BE2C (cell line): ENCODE measurements at places on chromosomes 7 and 10.

DNA sequence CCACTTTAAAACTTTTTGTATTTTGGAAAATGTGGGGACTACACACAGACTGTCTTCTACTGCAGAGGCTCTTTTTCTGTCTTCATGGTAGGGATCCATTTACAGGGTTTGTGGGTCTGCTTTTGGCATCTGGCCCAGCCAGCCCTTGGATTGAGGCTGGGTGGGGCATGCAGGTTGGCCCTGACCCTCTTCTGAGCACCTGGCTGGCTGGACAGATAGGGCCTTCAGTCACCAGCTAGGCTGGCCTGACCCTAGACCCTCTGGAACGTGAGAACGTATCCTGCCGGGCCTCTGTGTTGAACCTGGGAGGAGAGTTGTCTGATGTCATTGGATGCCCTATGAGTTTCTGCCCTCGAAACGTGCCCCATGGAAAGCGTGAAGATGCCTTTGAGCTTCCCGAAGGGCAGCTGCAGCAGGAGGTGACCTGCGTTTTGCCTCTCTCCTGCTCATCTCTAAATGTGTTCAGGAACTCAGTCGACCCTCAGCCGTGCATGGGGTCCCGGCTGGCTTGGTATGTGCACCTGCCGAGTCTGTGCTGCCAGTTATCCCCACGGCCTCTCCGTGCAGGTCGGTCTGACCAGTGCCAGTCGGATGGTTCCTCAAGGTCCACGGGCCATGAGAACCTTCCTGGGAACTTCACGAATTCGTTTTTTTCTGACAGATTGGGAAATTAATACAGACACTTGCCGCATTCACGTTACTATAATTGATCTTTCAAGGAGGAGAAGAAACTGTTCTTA is 74.9 kb downstream of the MGMT start:
- DNase-seq: no peak

DNA sequence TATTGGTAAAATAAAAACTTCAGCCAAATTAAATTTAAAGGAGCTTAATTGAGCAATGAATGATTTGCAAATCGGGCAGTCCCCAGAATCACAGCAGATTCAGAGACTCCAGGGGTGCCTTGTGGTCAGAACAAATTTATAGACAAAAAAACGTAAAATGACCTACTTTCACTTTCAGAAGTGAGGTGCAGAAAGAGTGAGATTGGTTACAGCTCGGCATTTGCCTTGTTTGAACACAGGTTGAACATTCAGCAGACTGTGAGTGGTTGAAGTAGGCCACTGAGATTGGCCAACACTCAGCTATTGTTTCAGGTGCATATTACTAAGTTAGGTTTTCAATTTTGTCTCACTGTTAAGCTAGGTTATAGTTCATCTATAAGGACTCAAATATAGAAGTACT is 153.4 kb downstream of the BICC1 start:
- no peak for DNase-seq

DNA sequence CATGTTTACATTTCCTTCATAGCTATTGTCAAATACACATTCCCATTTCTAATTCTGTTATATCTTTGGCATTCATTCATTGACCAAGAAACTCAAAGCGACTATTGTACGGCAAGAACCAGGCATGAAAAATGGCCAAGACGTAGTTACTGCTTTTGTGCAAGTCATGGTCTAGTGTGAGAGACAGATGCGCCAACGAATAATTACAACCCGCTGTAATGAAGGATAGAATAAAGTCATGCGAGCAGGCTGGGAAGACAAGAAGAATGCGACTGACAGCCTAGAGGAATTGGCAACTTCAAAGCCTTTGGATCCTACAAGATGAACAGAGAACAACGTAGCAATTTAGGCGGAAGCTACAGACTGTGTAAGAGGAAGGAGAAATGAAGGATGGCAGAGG is 221.2 kb downstream of the CALN1 start:
- no peak for DNase-seq

- DNase-seq: no peak
These were observed 122.7 kb upstream of the PDSS1 start for GRCh38 chr10:26574783-26575182.

- no peak for DNase-seq
These were observed 7.8 kb downstream of the PHYH start for GRCh38 chr10:13291821-13292773.

DNA sequence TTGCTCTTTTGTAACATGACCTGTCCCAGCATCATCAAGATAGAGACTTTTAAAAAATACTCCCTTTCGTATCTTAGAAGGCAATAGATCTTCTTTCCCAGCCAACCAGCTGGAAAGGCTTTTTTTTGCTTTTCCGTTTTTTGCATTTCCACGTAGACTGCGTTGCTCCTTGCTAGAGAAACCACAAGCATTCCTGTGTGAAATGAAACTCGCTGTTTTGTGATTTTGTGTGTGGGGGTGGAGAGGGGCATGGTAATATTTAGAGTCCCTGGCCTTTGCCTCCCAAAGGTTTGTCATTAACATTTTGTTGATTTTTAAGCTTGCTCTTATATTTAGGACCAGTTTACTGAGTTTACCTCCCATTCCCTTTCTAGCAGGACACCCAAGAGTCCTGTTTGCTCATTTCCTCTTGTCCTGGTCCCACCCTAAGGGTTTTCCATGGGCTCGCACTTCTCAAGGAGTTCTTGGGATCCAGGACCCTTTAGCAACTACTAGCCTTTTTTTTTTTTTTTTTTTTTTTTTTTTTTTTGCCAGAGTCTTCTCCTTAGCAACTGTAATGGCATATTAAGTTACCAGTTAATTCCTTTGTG is 243.6 kb downstream of the BICC1 start:
- no peak for DNase-seq

- DNase-seq: no peak
These were observed 85.2 kb upstream of the DNAAF5 start for GRCh38 chr7:641269-641671.

GRCh38 chr7:36287371-36288241 is 102.1 kb upstream of the ANLN start:
- DNase-seq: no peak

GRCh38 chr7:122352454-122352853 is 47.9 kb upstream of the FEZF1 start:
- no peak for DNase-seq

DNA sequence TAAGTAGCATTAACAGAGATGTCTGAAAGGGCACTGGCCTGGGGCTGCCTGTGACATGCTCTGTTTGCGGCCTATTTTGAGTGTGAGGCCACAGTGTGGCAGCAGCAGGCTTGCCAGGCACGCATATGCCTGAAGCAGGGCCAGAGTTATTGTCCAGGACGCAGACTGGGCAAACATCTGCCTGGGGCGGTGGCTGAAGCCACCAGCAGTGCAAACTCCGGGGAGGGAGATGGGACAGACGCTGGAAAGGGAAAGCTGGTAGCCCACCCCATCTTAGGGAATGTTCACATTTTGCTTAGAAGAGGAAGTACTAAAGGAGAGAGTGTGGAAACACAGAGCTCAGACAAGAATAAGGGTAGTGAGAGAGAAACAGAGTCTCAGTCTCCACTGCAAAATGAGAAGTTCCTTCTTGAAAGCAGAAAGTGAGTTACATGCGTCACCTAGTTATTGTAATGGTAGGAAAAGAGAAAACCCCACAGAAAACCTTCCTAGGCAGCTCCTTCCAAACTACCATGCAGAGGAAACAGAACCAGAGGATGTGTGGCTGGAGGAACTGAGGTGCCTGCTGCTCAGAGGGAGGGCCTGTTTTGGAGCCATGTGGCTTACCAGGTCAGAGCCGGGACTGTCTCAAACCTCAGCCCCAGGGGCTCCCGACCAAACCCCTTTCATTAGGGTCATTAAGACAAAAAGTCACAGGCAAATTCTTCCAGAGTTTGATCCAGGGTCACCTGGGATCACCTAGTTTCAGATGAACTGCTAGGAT is 14.5 kb downstream of the AKR1B1 start:
- peak; percentile 33 for DNase-seq

- no peak for DNase-seq
These were observed 16.4 kb upstream of the FOXK1 start for GRCh38 chr7:4665661-4666060.

- DNase-seq: no peak
These were observed 32.2 kb upstream of the AQP1 start for GRCh38 chr7:30879139-30880124.

- no peak for DNase-seq
These were observed 397.6 kb upstream of the LRRN3 start for GRCh38 chr7:110693344-110693743.

- DNase-seq: no peak
These were observed 35.0 kb downstream of the CCDC146 start for GRCh38 chr7:77157446-77157845.

DNA sequence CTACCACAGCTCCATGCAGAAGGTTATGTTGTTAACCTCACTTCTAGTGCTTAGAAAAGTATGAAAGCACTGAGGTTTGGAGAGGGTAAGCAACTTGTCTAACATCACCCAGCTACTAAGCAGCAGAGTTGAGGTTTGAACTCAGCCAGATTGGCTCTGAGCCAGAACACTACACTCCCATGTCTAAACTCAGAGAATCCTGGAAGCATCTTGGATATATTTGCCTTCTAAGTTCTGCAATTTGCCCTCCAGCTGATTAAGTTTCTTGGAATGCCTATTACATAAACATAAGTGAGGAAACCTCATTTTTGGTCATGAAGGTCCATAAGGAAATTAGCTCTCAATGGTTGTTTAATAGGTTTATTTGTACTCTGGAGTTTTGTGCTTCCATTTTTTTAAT is 78.1 kb upstream of the PHYHIPL start:
- DNase-seq: peak; percentile 48

GRCh38 chr10:92265687-92266258 is 25.1 kb downstream of the CPEB3 start:
- DNase-seq: no peak

- no peak for DNase-seq
These were observed 132.6 kb downstream of the CHRM2 start for GRCh38 chr7:137001041-137001440.

DNA sequence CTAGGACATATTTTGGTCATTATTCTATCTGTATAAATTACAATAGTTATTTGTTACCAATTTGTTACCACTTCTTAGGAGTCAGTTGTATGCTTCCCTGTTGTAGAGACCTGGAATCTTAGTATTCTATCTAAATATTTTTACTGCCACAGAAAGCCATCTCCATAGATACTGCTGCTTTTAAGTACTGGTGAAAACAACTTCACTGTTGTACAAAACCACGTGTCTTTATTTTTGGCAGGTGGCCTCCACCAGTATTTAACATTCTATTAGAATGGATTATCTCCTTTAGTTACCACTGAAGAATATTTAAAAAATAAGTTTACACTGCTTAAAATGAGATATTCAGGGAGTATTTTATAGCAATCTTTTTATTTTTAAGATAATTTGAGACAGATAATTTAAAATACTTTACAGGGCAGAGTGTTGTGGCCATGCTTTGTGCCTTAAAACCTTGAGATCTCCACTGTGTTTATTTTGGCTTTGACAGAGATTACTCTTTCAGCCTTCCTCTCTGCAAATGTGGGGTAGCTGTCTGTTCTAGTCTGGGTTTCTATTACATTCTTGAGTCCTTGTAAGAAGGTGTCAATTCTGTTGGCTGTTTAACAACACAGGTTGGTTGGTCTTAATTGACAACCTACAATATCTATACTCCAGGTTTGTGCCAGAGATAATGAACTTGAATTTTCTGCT is 185.6 kb downstream of the LRRC4 start:
- no peak for DNase-seq
